Sigmoid colon (tissue), 7 donors: ENCODE measurements at places on chromosomes 2 and 18. TPM values are rescaled to one million over a fixed set of nuclear protein-coding genes. Genes with fewer than 3 reads are reported as not detected.
A peak's percentile ranks its signal among the peaks of the same experiment; 100 is the strongest.

The CRACDL gene
- total RNA-seq, result 1.5 TPM

The TRIM43 gene
- not detected for total RNA-seq

- DNase-seq, result no peak
These were observed 37.6 kb downstream of the MLPH start for GRCh38 chr2:237524631-237525030.

DNA sequence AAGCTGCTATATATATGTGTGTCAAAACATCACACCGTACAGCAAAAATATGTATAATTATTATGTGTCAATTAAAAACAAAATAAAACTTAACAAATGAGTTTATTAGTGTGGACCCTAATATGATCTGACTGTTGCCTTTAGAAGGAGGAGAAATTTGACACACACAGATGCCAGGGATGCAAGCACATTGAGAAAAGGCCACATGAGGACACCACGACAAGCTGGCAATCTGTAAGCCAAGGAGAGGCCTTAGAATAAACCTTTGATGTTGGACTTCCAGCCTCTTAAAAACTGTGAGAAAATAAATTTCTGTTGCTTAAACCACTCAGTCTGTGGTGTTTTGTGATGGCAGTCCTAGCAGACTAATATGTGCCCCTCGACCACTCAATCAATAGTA, 214.7 kb downstream of the KCNS3 start:
- DNase-seq, result no peak

DNA sequence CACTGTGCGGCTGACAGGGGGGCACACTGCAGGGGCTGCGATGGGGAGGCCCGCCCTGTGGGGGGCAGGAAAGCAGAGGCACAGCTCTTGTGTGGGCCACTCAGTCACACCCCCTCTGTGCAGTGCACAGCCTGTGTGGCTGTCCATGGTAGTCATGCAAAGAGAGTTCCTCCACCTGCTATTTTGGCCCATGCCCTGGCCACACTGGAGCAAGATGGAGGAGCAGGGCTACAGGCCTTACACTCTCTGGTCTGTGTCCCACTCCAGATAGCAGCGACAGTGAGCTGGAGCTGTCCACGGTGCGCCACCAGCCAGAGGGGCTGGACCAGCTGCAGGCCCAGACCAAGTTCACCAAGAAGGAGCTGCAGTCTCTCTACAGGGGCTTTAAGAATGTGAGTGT, 28.5 kb upstream of the FAHD2A start:
- peak; percentile 19 for DNase-seq

The PLGLB1 gene
- not detected for total RNA-seq

GRCh38 chr2:219384859-219385258, 2.9 kb downstream of the DNPEP start:
- no peak for DNase-seq

DNA sequence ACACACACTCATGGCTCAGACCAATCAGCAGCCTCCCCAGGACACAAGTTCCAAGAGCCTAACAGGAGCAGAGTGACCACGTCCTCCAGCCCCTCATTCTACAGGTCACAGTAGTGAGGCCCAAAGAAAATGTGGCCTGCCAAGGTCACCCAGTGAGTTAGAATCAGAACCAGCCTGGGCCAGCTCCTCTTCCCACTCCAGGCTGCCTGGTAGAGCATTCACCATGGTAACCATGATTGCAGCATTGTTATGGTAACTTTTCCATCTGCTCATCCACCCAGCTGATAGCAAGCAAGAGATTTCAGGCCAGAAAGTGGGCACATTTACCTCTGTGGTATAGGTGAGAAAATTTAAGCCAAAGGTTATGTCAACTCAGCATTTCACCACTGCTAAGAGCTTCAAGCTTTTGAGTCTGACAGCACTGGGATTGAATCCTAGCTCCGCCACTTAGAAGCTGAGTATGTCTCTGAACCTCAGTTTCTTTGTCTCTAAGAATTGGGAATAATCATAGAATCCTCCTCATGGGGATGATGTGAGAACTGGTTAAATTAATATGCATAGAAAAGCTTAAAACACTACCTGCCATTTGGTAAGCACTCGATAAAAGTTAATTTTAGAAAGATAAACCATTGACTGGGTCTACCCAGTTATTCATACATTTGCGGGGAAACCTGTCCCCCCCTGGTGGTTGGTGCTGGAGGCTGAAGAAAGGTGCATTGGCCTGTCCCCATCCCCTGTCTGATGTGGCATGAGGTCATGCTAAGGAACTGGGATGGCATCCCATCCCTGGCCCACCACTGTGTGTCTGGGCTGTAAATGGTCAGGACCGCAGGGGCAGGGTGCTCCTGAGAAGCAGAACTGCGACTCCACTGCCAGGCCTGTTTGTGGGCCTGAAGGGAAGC, 181.5 kb downstream of the KLHL29 start:
- DNase-seq, result no peak

DNA sequence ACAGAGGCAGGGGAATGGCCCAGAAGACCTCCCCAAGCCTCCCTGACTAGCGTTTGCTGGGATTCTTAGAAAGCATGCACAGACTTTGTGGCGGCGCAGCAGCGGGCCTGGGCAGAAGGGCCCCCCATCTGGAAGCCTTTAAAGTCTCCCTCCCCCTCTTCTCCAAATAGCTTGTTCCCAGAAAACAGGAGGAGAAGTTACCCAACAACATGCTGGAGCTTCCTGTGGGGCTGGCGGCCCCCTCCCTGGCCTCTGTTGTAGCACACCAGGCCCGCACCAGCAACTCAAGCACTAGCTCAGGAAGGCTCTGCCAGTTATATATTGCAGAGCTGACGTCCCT, 334.8 kb downstream of the DYSF start:
- no peak for DNase-seq

DNA sequence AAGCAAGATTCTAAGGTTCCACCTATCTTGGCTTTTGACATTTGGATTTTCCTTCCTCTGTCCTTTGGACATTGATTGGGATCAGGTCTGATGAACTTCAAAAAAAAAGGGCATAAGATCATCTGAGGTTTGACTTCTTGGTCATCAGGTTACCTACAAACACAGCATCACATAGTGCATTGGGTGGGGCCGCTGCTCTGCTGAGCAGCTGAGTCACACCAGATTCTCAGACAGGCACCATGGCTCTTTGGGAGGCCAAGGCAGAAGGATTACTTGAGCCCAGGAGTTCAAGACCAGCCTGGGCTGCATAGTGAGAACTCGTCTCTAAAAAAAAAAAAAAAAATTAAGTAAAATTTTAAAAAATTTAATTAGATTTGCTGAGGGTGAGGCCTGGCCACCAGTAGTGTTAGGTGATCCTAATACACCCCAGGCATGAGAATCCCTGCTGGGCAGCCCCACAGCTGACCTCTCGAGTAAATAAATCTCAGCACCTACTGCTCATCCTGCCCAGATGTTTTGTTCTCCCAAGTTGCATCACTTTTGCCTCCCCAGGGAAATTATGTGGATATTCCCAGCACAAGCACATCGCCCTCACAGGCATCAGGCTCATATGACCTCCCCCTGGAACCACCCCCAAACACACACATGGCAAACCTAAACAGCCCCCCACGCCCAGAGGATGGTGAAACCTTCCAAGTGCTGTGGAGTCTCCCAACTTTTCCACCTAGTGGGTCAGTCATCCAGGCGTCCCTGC, 5.3 kb downstream of the MLPH start:
- no peak for DNase-seq

The NTSR2 gene
- total RNA-seq, result not detected

DNA sequence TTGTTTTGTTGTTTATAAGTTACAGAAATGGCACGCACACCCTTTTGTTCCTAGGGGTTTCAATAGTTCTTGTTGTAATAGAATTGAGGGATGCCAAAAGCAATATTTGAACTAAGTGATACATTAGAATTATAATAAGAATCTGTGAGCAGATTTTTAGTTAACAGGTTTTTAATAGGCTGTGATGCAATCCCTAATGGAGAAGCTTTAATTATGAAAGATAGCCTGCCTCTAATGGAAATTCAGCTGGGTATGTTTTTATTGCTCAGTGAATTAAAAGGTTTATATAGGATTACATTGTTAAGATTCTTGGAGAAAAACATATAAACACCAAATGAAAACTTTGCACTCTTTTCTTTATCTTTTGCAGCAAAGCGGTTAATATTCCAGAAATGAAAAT, 131.1 kb downstream of the PPP1R1C start:
- DNase-seq, result no peak

The TEKT4 gene
- not detected for total RNA-seq
